ENCODE measurements at places on chromosomes 6 and 20.

- DNase-seq = no peak
These were observed 70.4 kb upstream of the KCNQ5 start for GRCh38 chr6:72551470-72551869.

DNA sequence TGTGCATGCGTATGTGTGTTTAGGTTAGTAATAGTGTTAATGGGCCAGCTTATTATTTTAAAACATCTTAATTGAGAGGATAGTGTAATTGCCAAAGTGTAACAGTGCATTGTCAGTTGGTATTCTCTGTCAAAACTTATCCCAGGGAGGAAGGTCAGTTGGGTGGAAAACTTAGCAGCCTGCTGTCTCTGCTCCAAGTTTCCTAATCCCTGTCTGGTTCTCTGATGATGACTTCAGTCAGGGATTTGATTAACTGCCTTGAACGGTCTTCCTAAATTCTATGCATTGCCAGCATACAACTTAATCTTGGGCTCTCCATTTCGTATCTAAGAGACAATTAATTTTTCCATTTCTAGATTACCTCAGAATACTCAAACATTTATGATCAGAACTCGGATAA is 51.1 kb downstream of the L3MBTL3 start:
- DNase-seq = no peak

GRCh38 chr6:11921017-11921438 is 91.1 kb upstream of the HIVEP1 start:
- DNase-seq = no peak

DNA sequence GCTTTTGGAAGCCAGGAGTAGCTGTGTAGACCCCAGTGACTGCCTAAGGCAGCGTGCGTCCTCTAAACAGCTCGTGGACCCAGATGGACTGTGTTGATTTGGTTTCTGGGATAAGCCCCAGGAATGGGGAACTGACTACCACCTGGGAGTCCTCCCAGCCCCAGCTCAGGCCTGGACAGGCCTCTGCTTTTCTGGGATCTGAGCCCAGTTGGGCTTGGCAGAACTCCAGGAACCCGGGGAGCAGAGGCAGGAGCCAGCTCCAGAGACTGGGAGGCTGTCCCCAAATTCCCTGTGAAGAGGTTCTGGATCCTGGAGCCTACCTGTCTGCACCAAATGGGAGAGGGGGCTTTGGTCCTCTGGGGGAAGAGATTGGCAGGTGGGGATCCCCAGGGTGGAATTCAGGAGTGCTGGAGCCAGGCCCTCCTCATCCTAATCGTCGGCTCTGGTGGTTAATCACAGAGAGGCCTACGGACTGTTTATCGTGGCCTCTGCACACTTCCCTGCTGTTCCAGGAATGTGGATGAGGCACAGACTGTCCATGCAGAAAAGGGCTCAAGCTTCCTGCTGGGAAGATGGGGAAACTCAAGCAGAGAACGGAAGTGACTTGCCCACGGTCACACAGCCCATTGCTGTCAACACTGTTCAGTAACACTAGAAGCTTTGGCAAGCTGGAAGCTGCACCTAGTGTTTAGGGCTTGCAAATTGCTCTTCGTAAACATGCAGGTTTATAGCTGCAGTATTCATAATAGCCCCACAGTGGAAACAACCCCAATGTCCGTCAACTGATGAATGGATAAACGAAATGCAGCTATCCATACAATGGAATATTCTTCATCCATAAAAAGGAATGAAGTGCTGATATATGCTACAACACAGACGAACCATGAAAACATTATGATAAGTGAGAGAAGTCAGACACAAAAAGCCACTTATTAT is 100.6 kb downstream of the KCNB1 start:
- DNase-seq = peak; percentile 14

- DNase-seq = no peak
These were observed 90.1 kb downstream of the SPTLC3 start for GRCh38 chr20:13098720-13099355.

GRCh38 chr20:23612396-23612795 is 6.7 kb upstream of the CST9 start:
- DNase-seq = no peak

DNA sequence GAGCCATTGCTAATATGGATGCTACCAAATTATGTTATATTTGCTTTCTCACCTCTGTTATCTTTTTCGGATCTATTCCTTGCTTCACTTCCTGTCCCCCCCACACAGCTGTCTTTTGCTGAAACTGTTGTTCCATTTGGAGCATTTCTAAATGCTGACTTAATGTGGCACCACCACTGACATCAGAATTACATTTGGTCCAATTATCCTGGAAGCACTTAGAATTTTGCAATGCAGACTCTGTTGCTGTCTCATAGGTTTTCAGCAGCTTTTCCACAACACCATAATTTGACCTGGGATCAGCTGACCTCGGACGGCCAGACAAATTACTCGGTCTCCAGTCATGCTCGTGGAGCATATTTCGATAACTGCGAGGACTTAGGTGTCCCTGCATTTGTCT is 12.8 kb downstream of the KIAA0408 start:
- DNase-seq = no peak

- DNase-seq = no peak
These were observed 95.8 kb upstream of the TAB2 start for GRCh38 chr6:149221774-149222070.

DNA sequence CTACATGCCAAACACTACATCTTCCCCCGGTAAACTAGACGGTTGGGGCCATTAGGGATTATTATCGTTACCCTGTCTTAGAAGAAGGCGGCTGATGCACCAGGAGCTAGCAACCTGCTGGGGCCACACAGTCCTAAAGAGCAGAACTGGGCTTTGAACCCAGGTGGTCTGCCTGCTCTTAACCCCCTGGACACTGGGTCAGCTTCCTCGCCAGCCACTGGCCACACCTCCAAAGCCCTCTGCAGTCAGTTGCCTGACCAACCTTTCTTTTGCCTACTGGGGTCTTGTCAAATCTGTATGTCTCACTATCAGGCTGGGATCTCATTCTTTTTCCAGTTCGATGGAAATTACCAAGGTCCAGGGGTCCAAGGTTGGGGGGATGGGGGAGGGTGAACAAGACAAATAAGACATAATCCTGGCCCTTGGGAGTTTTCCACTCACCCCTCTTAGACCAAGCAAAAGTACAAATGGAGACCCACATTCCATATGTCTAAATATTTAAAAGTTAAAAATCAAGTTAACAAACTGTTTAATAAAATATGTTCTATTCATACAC is 34.0 kb upstream of the FOXP4 start:
- DNase-seq = no peak

DNA sequence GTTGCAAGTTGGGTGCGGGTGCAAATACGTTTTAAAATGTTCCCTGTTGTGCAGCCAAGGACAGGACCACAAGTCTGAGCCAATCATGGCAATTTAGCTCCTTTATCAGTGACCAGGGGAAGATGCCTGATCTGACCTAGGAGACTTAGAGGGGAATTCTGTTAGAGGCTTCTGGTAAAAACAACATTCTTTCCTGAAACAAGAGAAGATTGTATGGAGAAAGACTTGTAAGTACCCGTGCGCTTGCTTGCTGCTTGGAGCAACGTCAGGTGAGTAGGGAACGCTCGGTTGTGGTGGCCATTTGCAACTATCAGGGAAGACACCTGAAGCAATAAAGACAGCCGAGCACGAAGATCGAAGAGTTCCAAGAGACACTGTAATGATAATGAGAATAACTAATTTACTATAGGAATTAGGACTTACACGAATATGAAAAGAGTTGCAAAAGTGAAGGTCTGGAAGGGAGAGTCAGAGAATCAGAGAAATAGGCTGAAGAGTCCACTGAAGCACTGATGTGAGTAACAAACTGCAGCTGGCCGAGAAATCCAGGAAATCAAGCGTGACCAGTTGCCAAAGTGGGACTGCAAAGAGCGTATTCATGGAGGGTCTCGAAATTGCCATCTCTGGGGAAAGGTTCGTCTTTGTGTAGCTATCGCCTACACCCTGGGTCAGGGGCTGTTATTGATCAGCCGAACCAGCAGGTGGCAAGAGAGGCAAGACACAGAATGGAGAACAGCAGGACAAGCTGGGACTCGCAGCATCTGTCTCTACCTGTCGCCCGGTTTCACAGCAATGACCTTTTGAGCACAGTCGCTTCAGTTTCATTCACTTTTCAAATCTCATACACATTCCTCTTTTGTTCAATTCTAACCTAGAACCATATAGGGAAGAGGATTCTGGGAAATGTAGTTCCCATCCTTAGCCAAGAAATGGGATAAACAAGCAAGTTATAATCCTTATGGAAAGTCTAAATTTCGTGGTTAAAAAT is 26.1 kb downstream of the LOC128125822 start:
- peak; percentile 53 for DNase-seq

DNA sequence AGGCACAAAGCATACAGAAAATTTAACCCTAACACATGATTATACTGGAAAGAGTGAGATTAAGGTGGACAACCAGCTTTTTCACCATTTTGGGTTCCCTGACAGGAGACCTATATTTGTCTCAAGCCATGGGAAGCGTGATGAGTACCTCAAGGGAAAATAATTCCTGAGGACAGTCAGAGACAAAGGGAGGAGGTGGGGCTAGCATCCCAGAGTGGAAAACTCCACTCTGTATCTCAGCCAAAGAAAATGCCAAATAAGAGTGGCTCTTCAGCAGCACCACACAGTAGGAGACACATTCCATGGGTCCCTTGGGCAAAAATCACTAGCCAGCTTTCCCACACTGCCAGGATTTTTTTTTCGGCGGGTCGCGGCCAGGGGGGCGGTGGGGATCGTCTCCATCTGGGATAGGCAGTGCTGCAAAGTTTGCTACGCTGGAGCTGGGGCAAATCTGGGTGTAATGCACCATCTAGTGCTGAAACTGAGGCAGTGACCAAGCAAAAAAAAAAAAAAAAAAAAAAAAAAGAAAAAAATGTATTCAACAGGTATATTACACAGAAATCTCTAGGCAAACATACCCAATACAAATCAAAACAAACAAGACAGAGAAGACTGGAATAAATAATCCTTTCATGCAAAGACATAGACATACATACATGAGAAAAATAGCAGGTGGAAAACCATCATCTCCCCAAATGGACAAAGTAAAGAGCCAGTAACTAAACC is 77.3 kb upstream of the SLC35F1 start:
- DNase-seq = no peak

- no peak for DNase-seq
These were observed 89.2 kb upstream of the BACH2 start for GRCh38 chr6:90385759-90386313.

GRCh38 chr20:58826271-58826670 is 24.4 kb downstream of the GNAS-AS1 start:
- no peak for DNase-seq

DNA sequence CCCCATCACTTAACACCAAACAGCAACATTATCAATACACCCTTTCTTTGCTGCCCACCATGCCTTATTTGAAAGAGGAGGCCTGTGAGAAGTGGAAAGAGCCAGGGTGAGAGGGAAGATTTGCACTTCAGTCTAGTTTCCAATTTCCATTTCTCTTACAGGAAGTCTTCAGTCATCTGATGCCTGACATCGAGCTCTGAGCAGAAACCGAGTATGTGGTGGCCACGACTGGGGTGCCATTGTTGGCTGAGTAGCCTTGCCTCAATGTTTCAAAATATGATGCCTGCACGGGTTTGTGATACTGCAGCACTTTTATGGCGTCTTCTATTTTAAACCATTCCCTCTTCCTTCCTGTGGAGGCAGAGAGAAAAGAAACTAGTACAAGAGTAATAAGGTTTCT is 39.8 kb upstream of the SMIM29 start:
- DNase-seq = no peak

DNA sequence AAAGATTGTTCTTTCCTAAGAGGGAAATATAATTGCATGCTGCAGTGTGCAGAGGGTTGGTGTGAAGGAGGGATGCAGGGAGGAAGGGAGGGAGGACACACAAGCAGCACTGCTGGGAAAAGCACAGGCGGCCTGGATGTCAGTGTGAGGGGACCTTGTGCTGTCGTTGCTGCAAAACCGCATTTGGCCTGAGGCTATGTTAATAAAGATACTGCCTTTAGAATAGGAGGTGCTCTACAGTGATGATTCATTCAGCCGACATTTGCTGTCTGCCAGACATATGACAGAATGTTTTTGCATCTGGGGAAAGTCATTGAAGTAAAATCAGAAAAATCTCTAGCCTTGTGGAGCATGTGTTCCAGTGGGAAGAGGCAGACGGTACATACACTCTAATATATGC is 50.5 kb upstream of the TRIM26 start:
- DNase-seq = peak; percentile 7

GRCh38 chr20:14616003-14616402 is 278.6 kb upstream of the FLRT3 start:
- DNase-seq = no peak

DNA sequence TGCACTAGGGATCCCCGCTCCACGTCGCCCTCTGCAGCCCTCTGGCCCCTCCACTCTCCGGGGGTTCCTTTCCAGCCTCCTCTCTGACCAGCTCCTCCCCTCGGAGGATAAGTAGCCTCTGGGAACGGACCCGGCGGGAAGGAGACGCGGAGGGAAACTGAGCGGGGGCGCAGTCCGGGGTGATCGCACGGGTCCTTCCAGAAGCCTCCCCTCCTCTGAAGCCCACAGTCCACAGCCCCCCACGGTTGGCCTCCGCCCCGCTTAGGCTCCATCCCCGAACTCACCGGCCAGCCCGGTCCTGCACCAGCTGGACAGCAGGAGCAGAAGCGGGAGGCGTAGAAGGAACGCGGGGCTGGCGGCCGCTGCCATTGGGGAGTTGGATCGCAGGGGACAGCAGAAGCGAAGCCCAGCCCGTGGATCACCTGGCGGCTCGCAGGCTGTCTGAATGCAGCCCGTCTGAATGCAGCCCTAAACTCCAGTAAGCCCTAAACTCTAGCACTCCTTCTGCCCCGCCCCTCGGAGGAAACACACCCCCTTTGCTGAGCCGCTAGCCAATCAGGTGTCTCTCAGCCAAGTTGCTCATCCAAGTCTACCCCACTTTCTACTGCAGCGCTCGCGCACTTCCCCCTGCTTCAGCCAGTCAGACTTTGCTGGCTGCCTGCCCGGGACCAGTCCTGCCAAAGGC is at the start of gene RAET1G:
TSS of gene RAET1G (minus strand) at position 480 of the 685 bp plus-strand sequence. CDS start at position 369, 111 bp downstream.
- peak; percentile 68 for DNase-seq

- no peak for DNase-seq
These were observed 11.6 kb upstream of the HLA-G start for GRCh38 chr6:29816030-29816429.

DNA sequence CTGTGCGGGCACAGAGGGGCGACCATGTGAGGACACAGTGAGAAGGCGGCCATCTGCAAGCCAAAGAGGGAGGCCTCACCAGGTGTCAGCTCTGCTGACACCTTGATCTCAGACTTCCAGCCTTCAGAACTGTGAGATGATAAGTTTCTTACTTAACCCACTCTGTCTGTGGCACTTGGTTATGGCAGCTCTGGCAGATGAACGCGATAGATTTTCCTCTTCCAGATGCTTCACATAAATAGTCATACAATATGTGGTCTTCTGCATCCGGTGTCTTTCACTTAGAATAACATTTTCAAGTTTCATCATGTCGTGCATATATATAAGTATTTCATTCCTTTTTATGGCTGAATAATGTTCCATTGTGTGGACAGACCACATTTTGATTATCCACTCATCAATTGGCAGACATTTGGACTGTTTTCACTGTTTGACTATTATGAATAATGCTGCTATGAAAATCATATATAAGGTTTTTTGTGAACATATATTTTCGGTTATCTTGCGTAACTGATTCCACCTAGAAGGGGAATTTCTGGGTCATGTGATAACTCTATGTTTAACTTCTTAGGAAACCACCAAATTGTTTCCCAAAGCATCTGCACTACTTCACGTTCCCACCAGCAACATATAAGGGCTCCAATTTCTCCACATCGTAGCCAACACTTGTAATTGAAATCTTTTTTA is 30.2 kb downstream of the PRR18 start:
- no peak for DNase-seq

- no peak for DNase-seq
These were observed 8.9 kb downstream of the SLC22A3 start for GRCh38 chr6:160357088-160357487.

- DNase-seq = no peak
These were observed at the start of gene FGD2 for GRCh38 chr6:37005061-37005810. TSS of gene FGD2 (plus strand) at chr6:37005655. CDS start at chr6:37005818, 163 bp downstream.
